ENCODE measurements at places on chromosomes 12 and 14.

GRCh38 chr12:9319842-9320173 is 111.6 kb upstream of the PZP start:
- H3K27ac ChIP-seq: no peak overlapping the region
- peaks cover 2% of the 10 kb centered on the region for H3K4me1 ChIP-seq
- no peaks in the 10 kb centered on the region for H3K36me3 ChIP-seq

DNA sequence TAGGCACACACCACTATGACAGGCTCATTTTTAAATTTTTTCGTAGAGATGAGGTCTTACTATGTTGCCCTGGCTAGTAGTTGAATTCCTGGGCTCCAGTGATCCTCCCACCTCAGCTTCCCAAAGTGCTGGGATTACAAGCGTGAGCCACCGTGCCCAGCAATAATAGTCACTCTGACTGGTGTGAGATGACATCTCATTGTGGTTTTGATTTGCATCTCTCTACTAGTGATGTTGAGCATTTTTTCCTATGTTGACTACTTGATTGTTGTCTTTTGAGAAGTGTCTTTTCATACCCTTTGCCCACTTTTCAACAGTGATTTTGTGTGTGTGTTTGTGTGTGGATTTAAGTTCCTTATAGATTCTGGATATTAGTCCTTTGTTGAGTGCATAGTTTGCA is 26.3 kb downstream of the ATP2A2 start:
- no peak overlapping the region for H3K4me3 ChIP-seq
- H3K27ac ChIP-seq: peak overlapping the region; percentile 73
- H3K27me3 ChIP-seq: no peaks in the 10 kb centered on the region
- H3K36me3 ChIP-seq: peaks cover 70% of the 10 kb centered on the region
- no peak for DNase-seq

DNA sequence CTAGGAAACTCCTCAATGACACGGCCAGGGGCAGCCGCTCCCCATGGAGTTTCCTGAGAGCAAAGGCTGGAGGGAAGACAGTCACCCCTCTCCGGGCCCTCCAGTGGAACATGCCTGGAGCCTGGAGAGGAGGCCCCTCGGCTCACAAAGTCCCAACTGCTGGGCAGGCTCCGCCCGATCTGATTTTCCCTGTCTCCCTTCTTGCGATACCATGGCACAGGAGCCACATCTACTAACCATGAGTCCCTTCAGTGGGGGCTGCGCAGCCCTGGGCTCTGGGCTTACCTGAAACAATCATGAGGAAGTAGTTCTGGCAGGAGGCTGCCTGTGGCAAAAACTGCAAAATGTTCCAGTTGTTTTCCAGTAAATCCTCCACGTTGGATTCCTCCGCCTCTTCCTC is 15.3 kb downstream of the P2RX2 start:
- H3K27me3 ChIP-seq: no peaks in the 10 kb centered on the region
- no peak overlapping the region for H3K27ac ChIP-seq
- H3K36me3 ChIP-seq: peaks cover 84% of the 10 kb centered on the region
- no peak for DNase-seq

GRCh38 chr14:60278350-60278749 is 29.3 kb downstream of the PPM1A start:
- no peaks in the 10 kb centered on the region for H3K27me3 ChIP-seq
- peaks cover 28% of the 10 kb centered on the region for H3K36me3 ChIP-seq
- H3K27ac ChIP-seq: no peak overlapping the region
- no peak overlapping the region for H3K4me3 ChIP-seq
- H3K4me1 ChIP-seq: peaks cover 21% of the 10 kb centered on the region
- DNase-seq: no peak

- H3K27ac ChIP-seq: no peak overlapping the region
- peaks cover 45% of the 10 kb centered on the region for H3K27me3 ChIP-seq
- H3K4me1 ChIP-seq: peaks cover 14% of the 10 kb centered on the region
- no peak overlapping the region for H3K4me3 ChIP-seq
- no peaks in the 10 kb centered on the region for H3K36me3 ChIP-seq
These were observed 55.6 kb downstream of the TSPAN9 start for GRCh38 chr12:3132636-3133404.

Data from activated T-helper 2 cell treated with anti-CD3 and anti-CD28 coated beads, Interferon-gamma antibody, Interleukin-2, Interleukin-4, amounts not matched to agents 10 μg/mL and 5 μg/mL and 100 μg/mL, durations not matched to agents 14 hours and 24 hours and 36 hours (primary cell).